ENCODE measurements at places on chromosomes 3 and 15. TPM values are rescaled to one million over a fixed set of nuclear protein-coding genes. Genes with fewer than 3 reads are reported as not detected.

The MESP2 gene
- total RNA-seq = 2.9 TPM

GRCh38 chr15:27401471-27401870 lies 430.5 kb downstream of the GABRG3 start:
- no peak for DNase-seq

- no peak for DNase-seq
These were observed 201.4 kb downstream of the PLOD2 start for GRCh38 chr3:145959457-145960088.

GRCh38 chr3:14284694-14285547 lies 106.3 kb downstream of the LSM3 start:
- no peak for DNase-seq

The ISLR2 gene
- 17.7 TPM for total RNA-seq

DNA sequence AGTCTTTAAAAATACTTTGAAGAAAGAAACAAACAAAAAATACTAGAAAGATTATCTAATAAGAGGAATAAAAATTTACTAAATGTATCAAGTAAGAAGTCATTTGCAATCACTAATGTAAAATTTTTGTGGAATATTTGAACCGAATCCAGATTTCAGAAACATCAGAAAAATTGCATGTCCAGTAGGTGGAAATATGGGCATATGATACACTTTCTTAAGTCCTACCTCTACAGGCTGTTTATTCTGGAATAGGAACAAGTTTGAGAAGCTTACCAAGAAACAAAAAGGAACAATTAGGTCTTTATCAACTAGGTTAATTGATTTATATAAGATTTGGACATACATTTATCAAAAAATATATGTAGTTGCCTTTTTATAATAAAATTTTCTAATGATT lies 292.9 kb upstream of the ROBO1 start:
- no peak for DNase-seq

DNA sequence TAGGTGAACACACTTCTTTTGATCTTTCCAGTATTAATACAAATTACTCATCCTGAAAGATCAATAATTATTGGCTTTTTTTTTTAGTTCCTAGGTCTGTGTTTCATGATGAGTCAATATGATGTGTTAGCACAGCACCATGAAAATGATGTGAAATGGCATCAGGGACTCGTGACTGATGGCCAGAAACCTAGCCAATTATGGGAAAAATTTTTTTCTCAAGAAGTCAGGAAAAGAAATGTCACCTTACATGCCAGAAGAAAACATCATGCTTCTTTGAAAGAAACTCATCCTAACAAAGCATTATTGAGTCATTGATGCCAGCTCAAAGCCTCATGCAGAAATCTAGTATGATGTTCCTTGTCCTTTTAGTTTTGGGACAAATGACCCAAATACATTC lies 468.3 kb upstream of the CBLB start:
- DNase-seq = no peak

GRCh38 chr15:41336549-41336948 lies 3.9 kb downstream of the NUSAP1 start:
- no peak for DNase-seq

The SELENOS gene
- total RNA-seq = 134 TPM

GRCh38 chr3:56154297-56154696 lies 314.0 kb downstream of the ERC2 start:
- DNase-seq = no peak

DNA sequence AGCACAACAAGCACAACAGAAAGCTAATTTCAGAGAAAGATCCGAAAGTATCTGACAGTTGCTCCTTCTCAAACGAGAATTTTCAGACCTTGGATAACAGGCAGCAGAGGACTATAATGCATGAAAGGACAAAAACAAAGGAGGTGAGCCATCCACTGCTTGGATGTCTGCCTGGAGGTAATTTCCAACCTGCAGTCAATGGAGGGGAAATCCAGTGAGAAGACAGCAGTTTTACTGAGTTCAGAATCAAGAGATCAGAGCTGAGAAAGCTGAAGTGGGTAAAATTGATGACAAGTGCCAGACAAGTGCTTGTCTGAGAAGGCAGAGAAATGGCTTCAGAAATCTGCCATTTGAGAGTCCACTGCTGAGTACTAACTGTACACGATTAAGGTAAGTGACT lies 22.1 kb downstream of the UBE3A start:
- DNase-seq = no peak

- DNase-seq = no peak
These were observed 63.3 kb downstream of the ZNF106 start for GRCh38 chr15:42427429-42428223.

The DUOX1 gene
- 5.7 TPM for total RNA-seq

Data from testis (tissue), 5 donors.